Ovary (tissue), 10 donors: ENCODE measurements at places on chromosomes 12 and 14. TPM values are rescaled to one million over a fixed set of nuclear protein-coding genes. Genes with fewer than 3 reads are reported as not detected.

The SAMD4A gene
- 6.8 TPM for total RNA-seq

DNA sequence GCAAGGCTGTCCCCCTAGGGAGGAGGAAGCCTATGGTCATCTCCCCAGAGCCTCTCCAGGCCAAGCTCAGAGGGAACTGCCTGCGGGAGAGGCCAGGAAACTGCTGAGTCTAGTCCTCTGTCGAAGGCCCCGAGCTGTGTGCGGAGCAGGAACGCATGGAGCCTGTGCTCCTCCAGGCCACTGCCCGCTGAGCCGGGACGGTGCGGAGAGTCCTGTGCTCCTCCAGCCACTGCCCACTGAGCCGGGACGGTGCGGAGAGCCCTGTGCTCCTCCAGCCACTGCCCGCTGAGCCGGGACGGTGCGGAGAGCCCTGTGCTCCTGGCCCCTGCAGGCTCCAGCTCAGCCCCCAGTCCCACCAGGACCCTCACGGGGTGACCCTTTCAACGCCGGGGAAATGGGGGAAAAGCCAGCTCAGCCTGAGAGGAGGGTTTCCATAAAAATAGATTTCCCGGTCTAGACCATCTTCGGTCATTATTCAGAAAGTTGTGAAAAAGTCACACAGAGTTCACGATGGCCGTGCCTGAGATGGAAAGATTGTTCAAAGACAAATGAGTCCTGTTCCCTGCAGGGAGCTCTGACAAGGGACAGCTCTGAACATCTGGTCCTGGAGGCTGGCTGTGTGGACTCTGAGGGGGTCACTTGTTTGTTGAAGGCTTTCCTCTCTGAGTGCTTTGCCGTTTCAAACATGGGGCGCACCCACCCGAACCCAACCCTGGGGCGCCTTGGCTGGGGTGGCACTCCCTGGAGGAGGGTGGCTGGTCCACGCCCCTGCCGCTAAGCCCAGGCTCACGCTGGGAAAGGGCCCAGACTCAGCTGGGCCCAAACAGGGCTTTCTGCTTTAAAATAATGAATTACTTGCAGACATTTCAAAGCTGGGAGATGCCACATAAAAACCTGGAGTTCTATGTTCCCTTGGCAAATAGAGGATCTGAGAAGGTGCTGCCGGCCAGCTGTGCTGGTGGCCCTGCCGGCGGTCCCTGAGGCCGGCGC is 85.5 kb downstream of the ADGRD1 start:
- no peak overlapping the region for H3K4me3 ChIP-seq
- no peak for DNase-seq
- no peak overlapping the region for H3K27ac ChIP-seq
- no peaks in the 10 kb centered on the region for H3K4me1 ChIP-seq

DNA sequence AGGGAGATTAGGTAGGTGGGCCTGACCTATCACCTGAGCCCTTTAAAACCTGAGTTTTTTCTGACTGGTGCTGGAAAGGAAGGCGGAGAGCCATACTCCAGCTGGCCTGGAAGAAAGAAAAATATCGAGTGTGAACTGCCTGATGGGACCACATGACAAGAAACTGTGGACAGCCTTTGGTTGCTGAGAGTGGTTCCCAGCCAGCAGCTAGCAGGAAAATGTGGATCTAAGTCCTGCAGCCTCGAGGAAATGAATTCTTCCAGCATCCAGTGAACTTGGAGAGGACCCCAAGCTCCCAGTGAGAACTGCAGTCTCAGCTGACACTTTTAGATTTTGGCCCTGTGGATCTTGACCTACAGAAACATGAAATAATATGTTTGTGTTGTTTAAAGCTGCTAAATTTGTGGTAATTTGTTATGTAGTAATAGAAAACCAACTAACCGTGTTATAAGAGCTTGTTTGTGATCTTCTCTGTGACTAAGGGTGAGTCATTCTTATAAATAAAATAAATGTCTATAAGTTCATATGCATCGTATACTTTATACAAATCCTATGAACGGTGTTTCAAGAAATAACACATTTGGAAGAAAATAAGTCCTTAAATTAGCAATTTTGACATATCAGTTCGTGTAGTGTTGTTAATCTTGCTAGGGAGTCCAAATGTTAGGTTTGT is 359.6 kb downstream of the BMP4 start:
- no peak overlapping the region for H3K27ac ChIP-seq
- H3K4me1 ChIP-seq = no peaks in the 10 kb centered on the region
- H3K27me3 ChIP-seq = no peaks in the 10 kb centered on the region
- no peaks in the 10 kb centered on the region for H3K36me3 ChIP-seq
- no peak overlapping the region for H3K4me3 ChIP-seq
- no peak for DNase-seq

GRCh38 chr12:128276471-128276870 is 9.5 kb downstream of the TMEM132C start:
- no peak overlapping the region for H3K4me3 ChIP-seq
- no peak overlapping the region for H3K27ac ChIP-seq
- no peaks in the 10 kb centered on the region for H3K36me3 ChIP-seq
- H3K4me1 ChIP-seq = no peaks in the 10 kb centered on the region

DNA sequence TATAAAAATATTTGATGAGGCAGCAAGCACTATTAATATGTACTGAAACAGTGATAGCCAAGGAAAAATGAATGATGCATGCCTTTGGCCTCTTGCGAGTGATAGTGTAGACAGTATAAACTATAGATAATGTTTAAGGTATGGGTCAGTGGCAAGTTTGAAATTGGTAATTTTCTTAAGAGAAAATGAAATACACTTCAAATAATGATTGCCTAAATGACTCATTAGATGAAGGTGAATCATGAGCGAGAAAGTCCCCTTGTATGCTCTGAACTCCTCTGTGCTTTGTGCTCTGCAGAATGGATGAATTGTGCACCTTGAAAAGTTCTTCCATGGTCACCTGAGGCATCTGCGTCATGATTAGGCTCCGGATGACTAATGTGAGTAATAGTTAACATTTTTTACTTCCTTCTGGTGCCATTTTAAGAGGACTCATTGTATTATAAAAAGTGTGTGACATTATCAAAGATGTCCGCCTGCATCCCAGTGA is 84.9 kb upstream of the RTL1 start:
- no peak overlapping the region for H3K4me3 ChIP-seq
- no peaks in the 10 kb centered on the region for H3K4me1 ChIP-seq
- H3K27me3 ChIP-seq = no peaks in the 10 kb centered on the region
- H3K36me3 ChIP-seq = no peaks in the 10 kb centered on the region

GRCh38 chr12:121005346-121005815 is 10.9 kb downstream of the C12orf43 start:
- no peak for DNase-seq
- H3K27me3 ChIP-seq = no peaks in the 10 kb centered on the region
- no peak overlapping the region for H3K4me3 ChIP-seq
- no peaks in the 10 kb centered on the region for H3K4me1 ChIP-seq
- H3K36me3 ChIP-seq = no peaks in the 10 kb centered on the region
- H3K27ac ChIP-seq = no peak overlapping the region

The ITGA7 gene
- 20.9 TPM for total RNA-seq

GRCh38 chr12:19236656-19237055 is 107.1 kb downstream of the PLEKHA5 start:
- DNase-seq = no peak
- H3K36me3 ChIP-seq = no peaks in the 10 kb centered on the region
- peaks cover 8% of the 10 kb centered on the region for H3K4me1 ChIP-seq
- H3K4me3 ChIP-seq = no peak overlapping the region

The FOXN4 gene
- 0.20 TPM for total RNA-seq

The NOVA1 gene
- total RNA-seq = 6.2 TPM
